ENCODE measurements at places on chromosomes 7 and 10.

DNA sequence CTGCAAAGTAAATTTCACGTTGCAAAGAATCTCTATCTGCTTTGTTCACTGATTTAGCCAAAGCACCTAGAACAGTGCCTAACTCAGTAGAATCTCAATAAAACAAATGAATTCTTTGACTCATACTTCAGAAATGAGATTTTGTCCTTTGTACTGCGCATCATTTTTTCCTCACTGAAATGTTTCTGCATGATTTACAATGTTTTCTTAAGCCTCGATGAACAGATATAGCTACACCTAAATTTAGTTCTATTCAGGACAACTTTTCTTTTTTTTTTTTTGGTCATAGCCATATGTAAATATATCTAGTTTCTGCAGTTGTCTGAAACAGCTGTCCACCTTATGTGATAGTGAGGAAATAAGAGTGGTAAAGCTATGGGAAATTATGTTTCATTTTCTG is 15.3 kb downstream of the GNAT3 start:
- no peak for DNase-seq

DNA sequence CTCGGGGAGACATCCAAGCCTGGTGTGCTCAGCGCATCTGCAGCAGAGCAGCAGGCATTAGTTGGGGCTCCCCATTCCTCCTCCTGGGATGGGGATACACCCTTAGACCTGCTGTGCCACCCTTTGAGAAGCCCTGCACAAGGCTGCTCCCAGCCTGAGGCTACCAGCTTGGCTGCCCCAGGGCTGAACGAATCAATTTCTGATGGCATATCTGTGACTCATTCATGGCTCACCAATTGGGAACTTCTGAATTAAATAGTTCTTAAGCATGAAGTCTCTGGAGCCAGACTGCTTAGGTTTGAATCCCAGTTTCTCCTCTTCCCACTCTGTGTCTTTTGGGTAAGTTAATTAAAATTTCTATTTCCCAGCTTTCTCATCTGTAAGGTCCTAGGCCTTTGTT is 16.3 kb upstream of the GLI3 start:
- no peak for DNase-seq

DNA sequence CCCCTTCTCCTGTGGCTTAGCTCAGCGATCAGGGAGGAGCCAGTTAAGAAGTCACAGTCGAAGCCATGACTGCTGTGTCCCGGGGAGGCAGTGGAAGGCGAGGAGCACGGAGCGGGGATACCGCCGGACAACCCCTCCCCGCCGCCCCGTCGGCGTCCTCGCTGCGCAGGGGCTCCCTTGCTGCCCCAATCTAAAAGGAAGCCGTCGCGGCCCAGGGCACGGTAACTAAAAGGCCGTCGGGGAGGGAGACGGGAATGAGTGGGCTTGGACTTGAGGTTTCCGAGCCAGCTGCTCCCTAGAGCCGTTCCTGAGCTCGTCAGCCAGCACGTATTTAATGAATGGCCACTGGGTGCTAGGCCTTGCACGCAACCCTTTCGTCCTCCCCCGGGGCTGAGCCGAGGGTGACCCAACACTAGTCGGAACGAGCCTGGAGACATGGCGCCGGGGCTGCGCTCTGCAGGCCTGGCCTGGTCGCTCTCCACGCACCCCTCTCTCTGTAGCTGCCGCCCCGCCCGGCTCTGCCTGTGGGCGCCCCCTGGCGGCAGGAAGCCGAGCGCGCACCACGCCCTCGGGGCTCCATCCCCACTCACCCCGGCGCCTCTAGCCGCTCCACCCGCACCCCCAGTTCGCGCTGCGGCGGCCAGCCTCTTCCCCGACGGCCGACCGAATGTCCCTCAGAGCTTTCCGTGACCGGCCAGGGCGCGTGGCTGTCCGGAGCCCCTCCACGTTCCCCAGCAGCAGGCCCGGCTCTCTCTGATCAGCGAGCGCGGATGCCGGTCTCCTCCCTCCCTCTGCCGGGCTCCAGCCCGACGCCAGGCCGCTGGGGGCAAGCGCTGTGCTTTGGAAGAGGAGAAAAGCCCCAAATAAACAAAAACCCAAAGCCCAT is 29.3 kb upstream of the KCNK18 start:
- peak; percentile 55 for DNase-seq

GRCh38 chr10:89438525-89438924 is 24.2 kb downstream of the IFIT5 start:
- no peak for DNase-seq

DNA sequence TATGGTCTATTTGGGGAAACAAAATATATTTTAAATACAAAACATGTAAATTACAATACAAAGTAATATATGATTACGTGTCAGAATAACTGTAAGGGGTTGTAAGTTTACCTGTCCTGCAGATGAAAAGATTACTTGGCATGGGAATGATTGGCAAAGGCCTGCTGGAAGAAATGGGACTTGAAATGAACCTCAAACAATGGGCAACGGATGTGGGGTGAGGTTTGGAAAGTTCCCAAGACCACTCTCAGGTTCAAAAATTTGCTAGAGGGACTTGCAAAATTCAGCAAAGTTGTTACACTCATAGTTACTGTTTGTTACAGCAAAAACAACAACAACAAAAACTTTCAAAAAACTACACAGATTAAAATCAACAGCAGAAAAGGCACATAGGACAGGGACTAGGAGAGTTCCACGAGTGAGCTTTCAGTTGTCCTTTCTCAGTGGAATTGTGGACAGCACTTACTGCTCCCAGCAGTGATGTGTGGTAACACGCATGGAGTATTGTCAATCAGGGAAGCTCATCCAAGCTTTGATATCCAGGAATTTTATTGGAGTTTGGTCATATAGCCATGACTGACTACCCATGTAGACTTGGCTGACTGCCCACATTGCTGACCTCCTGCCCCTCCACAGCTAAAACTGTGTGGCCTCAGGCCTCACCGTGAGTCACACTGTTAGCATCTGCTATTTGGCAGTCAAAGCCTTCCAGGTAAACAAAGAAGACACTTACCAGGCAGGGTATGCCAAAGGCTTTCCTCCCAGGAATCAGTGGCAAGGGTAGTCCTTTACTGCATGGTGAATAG is 43.8 kb downstream of the EXOC6 start:
- DNase-seq: no peak

GRCh38 chr10:61964949-61965702 is 63.6 kb downstream of the ARID5B start:
- DNase-seq: no peak

DNA sequence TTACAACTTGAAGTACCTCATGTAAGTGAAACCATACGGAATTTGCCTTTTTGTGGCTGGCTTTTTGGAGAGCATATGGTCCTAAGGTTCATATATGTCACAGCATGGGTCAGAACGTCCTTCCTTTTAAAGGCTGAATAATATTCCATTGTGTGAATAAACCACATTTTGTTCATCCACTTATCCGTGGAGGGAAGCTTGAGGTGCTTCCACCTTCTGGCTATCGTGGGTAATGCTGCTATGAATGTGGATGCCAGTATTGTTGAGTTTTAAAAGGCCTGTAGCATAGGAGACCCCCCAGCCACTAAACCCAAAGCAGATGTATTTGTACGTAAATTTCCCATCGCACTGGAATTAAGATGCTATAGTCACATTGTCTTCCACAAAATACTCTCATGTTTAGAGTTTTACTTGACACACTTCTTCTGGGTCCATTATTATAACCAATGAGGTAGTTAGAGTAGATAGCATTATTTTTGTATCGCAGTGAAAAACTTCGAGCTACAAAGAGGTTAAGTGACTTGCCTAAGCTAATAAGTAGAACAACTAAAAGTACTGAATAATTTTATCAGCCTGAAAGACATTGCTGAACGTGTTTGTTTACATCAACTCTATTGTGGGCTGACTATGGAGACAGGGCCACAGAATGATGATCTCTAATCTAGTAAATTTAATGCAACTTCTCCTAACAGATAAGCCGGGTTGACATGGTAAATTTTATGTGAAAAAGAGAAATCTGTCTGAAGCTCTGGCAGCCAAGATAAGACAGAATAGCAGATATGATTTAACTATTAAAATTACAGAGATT is 183.0 kb upstream of the CTBP2 start:
- peak; percentile 32 for DNase-seq

DNA sequence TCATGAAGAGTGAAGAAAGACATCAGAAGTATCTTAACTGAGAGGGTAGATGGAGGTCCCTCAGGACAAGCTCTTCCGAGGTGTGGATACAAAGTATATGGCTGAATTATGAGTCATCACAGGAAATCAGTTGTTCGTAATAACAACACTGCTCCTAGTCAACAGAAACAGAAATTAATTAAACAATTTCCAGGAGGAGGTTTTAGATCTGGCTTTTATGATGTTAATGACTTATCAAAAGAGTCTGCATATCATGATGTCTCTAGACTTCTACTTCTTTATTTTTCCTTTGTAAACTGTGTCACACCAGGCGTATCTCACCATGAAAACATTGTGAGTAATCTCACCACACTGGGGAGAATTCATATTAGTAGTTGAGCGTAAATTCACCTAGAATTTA is 31.2 kb downstream of the OSBPL3 start:
- DNase-seq: no peak

GRCh38 chr7:156222611-156223010 is 410.3 kb upstream of the SHH start:
- no peak for DNase-seq

GRCh38 chr7:92674379-92674778 is 84.2 kb upstream of the FAM133B start:
- DNase-seq: no peak

DNA sequence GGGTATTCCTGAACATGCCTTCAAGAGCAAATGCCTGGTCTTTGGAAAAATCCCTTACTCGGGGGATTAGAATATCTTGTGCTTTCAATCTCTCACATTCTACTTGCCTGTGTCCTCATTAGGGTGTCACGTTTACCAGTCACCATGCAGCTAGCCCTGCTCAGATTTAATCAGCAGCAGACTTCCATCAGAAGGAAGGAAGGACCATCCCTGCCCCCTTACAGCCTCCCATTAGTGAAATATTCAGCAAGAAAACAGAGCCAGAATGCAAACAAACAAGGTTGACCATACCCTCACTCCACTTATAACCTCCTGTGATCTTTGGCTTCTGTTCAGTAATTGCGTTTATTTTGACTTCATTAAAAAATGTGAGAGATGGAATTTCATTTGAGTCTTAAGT is 208.6 kb downstream of the CXCL12 start:
- DNase-seq: no peak

DNA sequence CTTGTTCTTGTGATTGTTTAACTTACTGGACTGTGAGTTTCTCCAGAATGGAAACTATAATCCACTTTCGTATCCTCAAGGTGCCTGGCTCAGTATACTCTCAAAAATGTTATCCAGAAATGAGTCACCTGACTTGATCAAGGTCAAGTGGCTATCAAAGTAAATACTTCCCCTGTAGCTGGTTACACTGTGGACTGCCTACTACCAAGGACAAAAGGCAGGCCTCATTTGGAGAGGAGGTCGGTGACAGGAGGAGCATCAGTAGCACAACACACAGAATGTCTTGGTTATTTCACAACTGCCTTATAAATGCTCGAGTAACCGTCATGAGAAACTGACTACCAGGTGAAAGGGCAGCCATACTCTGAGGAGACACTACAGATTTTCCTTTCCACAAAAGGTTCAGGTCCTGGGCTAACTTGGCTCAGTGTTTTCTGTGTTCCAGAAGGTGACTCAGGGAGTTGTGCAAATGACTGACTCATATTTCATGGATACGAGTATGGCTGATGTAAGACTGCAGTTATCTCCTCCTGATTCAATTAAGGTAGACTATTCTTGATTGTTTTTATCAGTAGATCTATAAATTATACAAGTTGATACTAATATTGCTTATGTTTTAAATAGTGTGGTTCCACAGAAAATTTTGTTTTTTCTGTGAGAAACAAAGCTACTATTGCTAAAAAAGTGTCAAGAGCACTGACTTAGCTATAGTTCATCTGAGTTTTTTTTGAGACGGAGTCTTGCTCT is 4.2 kb upstream of the CCNY start:
- DNase-seq: peak; percentile 26

DNA sequence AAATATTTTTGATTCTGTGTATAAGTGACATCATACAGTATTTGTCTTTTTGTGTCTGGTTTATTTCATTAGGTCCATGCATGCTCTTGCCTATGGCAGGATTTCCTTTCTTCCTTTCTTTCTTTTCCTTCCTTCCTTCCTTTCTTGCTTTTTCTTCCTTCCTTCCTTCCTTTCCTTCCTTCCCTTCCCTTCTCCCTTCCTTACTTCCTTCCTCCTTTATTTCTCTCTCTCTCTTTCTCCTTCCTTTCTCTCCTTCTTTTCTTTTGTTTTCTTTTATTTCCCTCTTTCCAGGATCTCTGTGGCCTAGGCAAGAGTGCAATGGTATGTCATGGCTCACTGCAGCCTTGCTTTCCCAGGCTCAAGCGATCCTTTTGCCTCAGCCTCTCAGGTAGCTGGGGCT is 31.4 kb upstream of the CALU start:
- DNase-seq: no peak

GRCh38 chr10:29524720-29525119 is 110.1 kb downstream of the SVIL start:
- DNase-seq: no peak

- DNase-seq: no peak
Observed at GRCh38 chr10:26494018-26494417, 55.9 kb downstream of the APBB1IP start.

DNA sequence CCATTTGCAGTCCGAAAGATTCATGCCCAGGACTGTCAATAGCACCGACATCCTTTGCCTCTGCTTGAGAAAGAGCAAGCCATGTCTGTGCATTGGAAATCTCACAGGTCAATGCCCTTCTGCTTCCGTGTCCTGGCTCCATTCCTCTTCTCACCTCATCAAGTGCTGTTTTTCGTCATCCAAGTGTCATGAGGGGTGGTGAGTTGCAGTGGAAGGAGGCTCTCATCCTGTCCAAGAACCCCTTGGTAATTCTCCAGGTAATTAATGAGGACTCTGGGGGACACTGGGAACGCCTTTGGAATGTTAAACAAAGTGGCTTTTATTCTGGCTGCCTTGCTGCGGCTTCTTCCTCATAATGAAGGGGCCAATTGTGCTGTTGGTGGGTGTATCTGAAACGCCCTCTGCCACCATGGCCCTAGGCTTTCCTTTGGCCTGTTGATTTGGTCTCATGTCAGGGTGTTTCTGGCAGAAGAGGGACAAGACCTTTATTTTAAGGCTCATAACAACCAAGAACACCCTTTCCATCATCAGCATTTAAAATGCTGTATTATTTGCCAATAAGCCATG is 57.7 kb downstream of the PPP1R3C start:
- no peak for DNase-seq

- no peak for DNase-seq
Observed at GRCh38 chr7:72391821-72392377, 20.2 kb downstream of the CALN1 start.

- no peak for DNase-seq
Observed at GRCh38 chr7:128713794-128714193, 25.4 kb upstream of the CALU start.

DNA sequence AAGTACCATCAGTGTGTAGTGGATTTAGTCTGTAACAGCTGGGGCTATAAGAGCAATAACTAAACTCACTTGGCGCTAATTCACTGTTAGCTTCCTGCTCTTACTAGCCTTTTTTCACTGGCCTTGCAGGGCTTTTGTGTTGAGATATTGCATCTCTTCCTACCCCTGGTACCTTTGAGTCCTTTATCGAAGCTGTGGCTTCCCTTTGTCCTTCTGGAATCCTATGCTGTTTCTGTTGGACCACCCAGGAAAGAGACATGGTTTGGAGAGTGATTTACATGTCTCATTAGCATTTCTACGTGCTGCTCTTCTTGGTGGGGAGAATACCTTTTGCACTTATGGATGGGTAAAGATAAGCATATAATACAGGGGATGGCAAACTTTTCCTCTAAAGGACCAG is 103.8 kb downstream of the MLLT10 start:
- DNase-seq: no peak

- DNase-seq: no peak
Observed at GRCh38 chr7:130490888-130491804, 739 bp upstream of the MEST start.
